ENCODE measurements at places on chromosomes 7 and 10.

DNA sequence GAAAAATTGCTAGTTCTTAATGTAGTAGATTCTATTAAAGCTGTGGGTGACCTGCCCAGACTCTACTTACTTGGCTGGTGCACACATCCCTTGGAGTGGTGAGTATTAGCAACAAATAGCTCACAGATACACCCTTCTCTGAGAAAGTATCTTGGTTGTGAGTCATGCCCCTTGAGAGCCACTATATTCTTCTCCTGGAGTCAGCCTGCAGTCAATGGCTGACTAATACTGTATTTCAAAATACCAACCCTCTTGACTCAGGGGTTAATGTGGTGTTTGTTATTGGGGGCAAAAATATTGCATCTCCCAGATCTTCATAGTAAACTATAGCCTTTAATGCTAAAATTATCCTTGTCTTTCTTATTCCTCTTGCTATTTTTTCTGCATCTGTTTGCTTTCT lies 354.9 kb downstream of the BMPER start:
- DNase-seq: no peak

DNA sequence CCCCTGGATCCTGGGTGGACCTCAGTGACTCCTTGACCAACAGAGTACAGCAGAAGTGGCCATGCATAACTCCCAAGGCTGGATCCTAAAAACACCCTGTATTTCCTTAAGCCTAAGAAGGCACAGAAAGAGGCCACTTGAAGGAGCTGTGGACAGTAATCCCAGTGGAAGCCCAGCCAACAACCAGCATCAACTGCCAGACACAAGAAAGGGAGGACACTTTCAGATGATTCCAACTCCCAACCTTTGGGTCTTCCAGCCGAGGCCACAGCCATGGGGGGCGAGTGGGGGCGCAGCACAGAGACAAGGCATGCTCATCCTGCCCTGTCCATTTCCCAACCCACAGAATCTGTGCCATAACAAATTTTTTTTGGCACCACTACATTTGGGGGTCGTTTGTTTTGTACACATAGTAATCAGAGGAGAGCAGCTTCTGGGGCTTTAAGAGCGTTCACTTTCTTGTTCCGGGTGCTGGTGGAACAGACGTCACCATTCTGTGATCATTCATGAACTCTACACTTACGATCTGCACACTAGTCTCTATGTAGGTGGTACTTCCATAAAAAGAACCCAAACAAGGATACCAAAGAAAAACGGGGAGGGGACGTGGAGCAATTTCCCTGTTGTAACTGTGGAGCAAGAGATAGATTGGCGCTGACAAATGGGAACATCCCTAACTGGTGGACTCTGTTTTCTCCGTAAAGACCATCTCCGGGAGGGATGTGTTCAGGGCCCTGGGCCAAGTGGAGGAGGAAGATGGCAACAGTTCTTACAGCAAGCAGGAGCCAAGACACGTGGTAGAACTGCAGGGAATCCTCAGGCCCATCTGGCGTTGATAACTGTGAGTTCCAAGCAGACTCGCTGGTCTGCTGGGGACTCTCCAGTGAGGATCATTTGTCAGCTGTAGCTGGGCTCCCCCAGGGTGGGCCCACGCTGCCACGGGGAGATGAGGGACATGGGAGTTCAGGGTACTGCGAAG lies 6.0 kb upstream of the SLC29A3 start:
- no peak for DNase-seq

DNA sequence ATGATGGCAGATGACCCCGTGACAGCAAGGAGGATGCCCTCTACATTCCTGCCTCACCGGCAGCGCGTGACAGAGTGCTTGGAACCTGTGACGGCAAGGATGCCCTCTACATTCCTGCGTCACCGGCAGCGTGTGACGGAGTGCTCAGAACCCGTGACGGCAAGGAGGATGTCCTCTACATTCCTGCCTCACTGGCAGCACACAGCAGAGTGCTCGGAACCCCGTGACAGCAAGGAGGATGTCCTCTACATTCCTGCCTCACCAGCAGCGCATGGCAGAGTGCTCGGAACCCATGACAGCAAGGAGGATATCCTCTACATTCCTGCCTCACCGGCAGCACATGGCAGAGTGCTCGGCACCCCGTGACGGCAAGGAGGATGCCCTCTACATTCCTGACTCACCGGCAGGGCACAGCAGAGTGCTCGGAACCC lies 231.0 kb downstream of the DIP2C start:
- DNase-seq: no peak

DNA sequence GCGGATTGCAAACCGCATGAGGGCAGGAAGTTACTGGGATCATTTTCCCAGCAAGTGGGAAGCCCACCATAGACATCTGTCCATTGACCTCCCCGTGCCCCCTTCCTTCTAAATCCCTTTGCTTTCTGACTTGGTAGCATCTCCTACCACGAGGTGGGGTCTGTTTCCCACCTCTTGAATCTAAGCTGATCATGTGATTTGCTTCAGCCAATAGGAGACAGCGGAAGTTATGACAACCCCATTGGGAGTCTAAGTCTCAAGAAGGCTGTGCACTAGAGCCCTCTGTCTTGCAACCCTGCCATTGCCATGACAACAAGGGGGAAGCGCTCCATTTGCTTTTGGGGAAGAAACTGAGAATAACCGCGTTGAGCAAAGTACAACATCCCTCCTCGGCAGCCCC lies 39.2 kb upstream of the CARD11 start:
- no peak for DNase-seq

GRCh38 chr10:82160307-82160706 lies 285.3 kb downstream of the NRG3 start:
- no peak for DNase-seq

- no peak for DNase-seq
These were observed 94.9 kb downstream of the NKX6-2 start for GRCh38 chr10:132690821-132691610.

DNA sequence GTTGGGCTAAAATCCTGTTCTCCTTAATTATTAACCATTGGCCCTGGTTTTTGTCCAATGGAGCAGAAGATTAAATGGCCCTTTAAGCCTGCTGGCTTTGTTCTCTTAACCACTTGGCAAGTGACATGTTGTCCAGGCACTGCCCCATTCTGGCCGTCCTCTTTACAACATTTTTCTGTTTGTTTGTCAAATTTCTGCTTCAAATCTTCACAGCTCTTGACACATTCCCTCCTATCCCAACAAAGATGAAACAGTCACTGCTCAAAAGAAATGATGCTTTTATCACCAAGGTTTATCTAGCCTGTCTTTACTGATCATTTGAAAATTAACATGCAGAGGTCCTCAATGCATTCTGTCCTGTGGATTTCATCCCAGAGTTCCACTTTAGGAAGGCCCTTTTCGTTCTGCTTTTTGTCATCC lies 700.4 kb downstream of the KCNMA1 start:
- DNase-seq: no peak

DNA sequence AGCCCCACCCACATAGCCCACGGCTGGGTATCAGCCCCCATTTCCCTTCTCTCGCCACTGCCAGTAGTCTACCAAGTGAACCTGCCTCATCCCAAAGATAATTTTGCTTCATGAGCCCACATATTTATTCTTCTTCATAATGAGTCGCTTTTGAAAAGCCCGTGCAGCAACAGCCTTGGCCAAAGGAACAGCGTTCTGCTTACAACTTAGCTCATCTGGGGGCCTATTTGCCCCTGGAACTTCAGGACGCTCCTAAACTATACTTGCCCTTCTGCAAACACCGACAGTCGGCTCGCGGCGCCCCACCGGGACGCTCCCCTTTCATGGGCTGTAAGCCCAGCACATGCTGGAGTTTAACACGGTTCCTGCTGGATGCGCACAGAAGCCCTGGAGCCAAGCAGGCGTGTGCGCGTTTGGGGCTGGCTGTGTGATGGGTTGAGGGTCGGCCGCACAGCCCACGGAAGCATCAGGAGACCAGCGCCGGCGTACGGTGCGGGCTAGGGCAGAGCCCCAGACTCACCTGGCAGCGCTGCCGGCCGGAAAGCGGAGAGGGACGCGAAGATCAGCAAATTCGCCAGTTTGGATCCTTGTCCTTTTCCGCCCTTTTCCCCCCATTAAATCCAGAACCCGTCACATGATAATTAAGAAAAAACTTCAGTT lies 370 bp downstream of the TMEM60 start:
- no peak for DNase-seq

Measured in NCI-H510A treated with DMSO at 0.1 percent for 48 hours (cell line).